ENCODE measurements at places on chromosomes 12 and 14. TPM values are rescaled to one million over a fixed set of nuclear protein-coding genes. Genes with fewer than 3 reads are reported as not detected.

GRCh38 chr12:130574402-130574801, 141.7 kb downstream of the RIMBP2 start:
- no peak overlapping the region for H3K27ac ChIP-seq
- peak; percentile 46 for DNase-seq
- H3K27me3 ChIP-seq, result no peaks in the 10 kb centered on the region
- H3K36me3 ChIP-seq, result no peaks in the 10 kb centered on the region

DNA sequence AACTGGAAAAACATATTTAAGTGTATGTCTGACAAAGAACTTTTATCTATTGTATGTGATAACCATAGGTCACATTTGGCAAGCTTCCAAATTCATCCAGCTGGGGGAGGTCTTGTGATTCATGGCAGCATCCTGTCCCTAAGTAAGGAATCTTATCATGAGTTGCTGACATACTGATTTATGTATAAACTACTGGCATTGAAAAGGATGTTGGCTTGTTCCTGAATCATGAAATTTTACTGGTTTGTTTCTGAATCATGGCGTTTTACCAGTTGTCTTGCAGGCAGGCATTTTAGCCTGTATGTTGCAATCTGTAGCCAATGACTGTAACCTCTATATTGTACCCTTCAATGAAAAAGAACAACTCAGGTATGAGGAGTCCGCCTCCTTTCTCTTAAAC, 244.8 kb downstream of the IPO8 start:
- H3K27ac ChIP-seq, result no peak overlapping the region
- no peaks in the 10 kb centered on the region for H3K36me3 ChIP-seq
- no peak overlapping the region for H3K4me3 ChIP-seq
- no peaks in the 10 kb centered on the region for H3K27me3 ChIP-seq

DNA sequence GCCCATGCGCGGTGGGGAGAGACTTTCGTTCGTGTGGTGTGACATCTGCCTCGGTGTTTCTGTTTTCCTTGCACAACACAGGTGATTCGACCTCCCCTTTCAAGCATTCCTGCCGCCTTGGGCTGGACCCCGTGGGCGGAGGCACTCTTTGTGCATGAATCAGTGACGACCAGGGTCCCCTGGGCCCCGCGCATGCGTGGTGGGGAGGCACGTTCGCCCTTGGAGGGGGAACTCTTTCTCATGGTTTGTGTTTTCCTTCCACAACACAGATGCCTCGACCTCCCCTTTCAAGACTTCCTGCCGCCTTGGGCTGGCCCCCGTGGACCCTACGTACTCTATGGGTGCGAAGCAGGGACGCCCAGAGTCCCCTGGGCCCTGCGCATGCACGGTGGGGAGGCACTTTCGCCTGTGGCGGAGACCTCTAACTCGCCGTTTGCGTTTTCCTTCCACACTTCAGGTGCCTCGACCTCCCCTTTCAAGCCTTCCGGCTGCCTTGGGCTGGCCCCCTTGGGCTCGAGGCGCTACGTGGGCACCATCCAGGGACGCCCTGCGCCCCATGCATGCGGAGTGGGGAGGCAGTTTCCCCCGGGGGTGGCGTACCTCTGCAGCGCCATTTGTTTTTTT, 340.9 kb downstream of the ALG10 start:
- no peaks in the 10 kb centered on the region for H3K4me1 ChIP-seq
- H3K27me3 ChIP-seq, result no peaks in the 10 kb centered on the region
- DNase-seq, result no peak
- H3K27ac ChIP-seq, result no peak overlapping the region
- no peaks in the 10 kb centered on the region for H3K36me3 ChIP-seq

DNA sequence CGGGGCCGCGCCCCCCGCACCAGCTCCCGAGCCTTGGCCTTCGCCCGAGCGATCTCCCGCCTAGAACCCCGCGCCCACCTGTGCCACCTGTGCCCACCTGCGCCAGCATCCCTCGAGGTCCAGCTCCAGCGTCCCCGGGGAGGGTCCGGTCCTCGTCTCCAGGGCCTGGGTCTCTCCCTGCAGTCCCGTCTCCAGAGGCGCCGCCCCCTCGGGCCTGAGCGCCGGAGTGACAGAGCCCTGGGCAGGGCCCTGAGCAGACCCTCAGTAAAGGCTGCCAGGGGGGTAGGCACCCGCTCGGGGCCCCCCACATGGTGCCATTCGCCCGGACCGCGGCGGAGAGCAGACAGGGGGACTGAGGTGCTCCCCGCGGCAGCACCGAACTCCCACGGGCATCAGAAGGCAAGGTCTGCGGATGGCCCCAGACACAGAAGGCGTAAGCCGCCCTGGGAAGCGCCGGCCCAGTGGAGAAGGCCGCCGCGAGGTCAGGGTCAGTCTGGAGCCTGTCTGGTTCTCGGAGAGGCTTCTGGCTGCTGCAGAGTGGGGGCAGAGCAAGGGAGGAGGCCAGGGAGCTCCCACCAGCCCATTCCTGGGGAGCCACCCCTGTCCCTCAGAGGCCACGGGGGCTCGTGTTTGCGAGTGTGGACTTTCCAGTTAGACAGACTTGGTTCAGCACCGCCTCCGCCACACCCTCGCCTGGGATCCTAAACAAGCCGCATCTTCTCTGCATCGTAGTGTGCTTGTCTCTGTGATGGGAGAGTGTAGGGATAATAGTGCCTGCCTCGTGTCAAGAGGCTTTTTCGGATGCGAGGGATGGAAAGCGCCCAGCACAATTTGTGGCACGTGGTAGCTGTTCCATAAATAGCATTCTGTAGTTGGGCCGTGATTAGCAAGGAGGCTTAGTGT, 1.1 kb upstream of the PPP1R13B start:
- no peak for DNase-seq
- H3K27ac ChIP-seq, result no peak overlapping the region
- no peaks in the 10 kb centered on the region for H3K27me3 ChIP-seq
- H3K36me3 ChIP-seq, result no peaks in the 10 kb centered on the region
- H3K4me1 ChIP-seq, result peaks cover 8% of the 10 kb centered on the region
- H3K4me3 ChIP-seq, result peak overlapping the region; percentile 68

GRCh38 chr14:99809859-99810558, 16.8 kb downstream of the EML1 start:
- H3K27ac ChIP-seq, result no peak overlapping the region
- no peaks in the 10 kb centered on the region for H3K36me3 ChIP-seq
- H3K4me3 ChIP-seq, result no peak overlapping the region
- H3K4me1 ChIP-seq, result no peaks in the 10 kb centered on the region

DNA sequence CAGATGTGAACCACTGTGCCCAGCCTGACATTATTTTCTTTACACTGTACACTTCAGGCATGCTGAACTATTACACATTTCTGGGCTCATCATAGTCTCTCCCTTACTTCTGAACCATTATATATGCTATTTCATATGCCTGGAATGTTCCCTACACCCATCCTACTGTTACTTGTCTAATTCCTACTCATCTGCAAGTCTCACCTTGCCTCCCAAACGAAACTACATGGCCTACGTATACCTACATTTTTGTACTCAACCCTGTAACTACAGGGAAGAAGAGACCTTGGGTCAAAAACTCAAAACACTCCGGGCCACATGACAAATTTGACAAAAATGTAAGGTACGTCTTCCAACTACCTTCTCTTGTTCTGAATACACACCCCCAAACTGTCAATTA, 9.5 kb upstream of the EEA1 start:
- H3K36me3 ChIP-seq, result no peaks in the 10 kb centered on the region
- H3K27me3 ChIP-seq, result no peaks in the 10 kb centered on the region
- H3K4me1 ChIP-seq, result peaks cover 10% of the 10 kb centered on the region
- H3K4me3 ChIP-seq, result no peak overlapping the region
- DNase-seq, result no peak

GRCh38 chr12:57042695-57043094, 7.2 kb downstream of the MYO1A start:
- H3K27me3 ChIP-seq, result no peaks in the 10 kb centered on the region
- H3K27ac ChIP-seq, result no peak overlapping the region
- H3K36me3 ChIP-seq, result no peaks in the 10 kb centered on the region
- DNase-seq, result no peak

DNA sequence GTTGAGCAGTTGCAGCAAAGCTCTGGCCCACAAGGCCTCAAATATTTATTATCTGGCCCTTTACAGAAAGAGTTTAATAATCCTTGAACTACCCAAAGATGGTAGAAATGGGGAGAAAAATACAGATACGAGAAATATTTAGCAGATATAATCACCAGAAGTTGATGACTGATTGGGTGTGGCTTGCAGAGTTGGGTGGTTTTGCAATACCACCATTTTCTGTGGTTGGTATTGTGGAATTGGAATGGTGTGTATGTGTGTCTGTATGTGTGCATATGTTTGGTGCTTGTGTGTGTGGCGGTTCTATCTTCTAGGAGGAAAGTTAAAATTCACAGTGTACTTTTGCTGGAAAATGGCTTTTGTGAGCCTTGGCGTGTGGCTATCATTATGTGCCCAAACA, 85.4 kb upstream of the MANSC4 start:
- no peaks in the 10 kb centered on the region for H3K36me3 ChIP-seq
- DNase-seq, result no peak
- no peak overlapping the region for H3K27ac ChIP-seq
- H3K4me1 ChIP-seq, result no peaks in the 10 kb centered on the region

The ATP23 gene
- total RNA-seq, result 13.1 TPM

DNA sequence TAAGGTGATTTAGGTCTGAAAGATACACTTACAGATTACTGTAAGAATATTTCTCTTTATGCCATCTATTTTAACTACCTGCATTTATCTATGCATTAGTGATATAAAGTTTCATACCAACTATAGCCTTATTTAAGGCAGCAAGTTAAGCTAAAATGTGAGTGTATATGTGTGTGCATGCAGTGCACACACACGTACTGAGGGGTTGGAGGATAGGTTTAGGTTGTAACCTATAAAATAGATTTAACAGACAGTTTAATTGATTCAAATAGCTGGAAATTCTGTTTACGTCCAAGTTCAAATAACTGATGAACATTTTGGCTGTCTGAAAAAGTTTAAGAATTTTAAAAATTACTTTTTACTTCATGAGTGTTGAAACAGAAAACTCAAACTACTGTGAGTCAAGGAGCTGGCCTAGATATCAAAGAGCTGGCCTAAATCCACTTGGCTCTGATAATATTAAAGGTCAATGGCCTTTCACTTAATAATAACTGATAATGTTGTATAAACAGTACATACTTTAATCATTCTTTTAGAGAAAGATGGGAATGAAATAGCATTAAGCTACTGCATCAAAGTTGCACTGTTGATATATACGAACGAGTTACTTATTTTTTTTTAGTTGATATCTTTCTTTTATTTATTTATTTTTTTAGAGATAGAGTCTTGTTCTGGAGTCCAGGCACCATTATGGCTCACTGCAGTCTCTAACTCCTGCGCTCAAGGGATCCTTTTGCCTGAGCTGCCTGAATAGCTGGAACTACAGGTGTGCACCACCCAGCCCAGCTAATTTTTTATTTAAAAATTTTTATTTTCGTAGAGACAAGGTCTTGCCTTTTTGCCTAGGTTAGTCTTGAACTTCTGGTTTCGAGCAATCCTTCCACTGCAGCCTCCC, 13.8 kb upstream of the KCNJ8 start:
- DNase-seq, result no peak
- H3K27me3 ChIP-seq, result no peaks in the 10 kb centered on the region
- H3K4me3 ChIP-seq, result no peak overlapping the region
- H3K4me1 ChIP-seq, result no peaks in the 10 kb centered on the region

The TBX3 gene
- not detected for total RNA-seq
